Cortex of kidney (tissue), 1 donor: ENCODE measurements at places on chromosomes 5 and 9.

- no peak for DNase-seq
Measured at GRCh38 chr5:178450121-178451028, 139.8 kb downstream of the COL23A1 start.

DNA sequence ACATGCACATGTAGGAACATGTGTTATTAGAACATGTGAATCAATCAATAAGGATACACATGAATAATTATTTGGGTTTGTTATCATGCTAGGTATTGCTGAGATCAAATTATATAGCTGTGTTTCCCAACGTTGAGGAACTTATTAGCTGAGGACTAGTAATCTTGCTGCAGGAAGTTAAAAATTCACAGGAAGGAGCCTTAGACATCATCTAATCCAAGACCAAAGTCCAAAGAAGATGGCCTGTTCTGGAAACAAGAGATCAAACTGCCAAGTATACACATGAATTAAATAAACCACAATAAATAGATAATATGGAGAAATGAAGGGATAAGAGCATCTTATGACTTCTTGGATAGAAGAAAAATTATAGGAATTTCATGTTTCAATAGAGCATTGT lies 19.9 kb downstream of the POU5F2 start:
- DNase-seq, result no peak

GRCh38 chr9:4980086-4980727 lies 4.9 kb upstream of the JAK2 start:
- DNase-seq, result no peak

- no peak for DNase-seq
Measured at GRCh38 chr9:77965445-77966123, 66.0 kb downstream of the GNAQ start.

DNA sequence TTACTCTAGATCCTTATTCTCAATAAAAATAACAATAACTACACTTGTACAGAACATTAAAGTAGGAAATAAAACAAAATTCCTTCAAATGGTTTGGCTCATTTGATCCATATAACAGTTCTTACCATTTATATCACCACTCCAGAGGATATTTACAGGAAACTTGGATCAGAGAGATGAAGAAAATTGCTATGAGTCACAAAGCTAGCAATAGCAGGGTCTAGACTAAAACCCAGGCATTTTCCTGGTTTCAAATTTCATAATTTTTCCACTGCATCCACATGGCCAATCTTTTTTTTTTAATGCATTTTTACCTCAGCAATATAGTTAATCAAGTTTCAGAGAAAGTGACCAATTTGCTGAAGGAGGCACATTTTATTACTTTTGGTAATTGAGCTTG lies 299.2 kb downstream of the ELAVL2 start:
- DNase-seq, result no peak

GRCh38 chr5:58497386-58497785 lies 6.2 kb downstream of the GAPT start:
- no peak for DNase-seq

- no peak for DNase-seq
Measured at GRCh38 chr9:85204176-85204575, 534.6 kb downstream of the NTRK2 start.

DNA sequence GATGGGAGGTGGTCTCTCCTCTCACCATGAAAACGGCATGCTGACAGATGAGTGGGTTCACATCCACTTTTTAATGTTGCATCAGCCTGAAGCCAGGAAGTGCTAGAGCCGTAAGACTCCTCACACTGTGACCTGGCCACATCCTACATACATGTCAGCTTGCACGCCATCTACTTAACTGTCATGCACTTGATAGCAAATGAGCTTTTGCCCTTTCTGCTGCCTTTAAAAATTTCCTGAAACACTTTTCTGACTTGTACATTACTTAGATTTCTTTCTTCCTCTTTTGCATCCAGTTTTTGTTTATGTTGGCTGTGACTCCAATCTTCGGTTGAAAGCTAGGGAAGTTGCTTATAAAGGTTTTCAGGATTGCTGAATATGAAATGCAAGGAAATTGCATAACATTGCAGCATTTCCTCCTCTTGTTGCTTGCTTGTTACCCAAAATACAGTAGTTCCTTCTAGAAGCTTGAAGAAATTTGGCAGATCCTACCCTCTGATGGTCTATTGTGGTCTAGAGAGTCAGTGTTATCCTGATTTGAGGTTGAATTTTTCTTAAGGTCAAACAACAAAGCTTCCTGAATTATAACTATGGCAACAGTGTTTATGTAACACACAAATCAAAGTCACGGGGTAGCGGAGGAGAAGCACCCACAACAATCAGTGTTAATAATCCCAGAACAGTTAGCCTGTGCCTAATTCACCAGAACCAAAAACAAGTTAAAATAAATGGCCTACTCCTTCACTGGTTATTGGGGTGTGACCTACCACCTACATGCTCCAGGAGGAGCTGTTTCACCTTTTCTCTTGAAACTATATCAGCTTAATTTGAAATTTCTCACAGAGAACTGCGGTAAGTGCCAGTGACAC lies 232.5 kb downstream of the ARHGAP26 start:
- no peak for DNase-seq

- DNase-seq, result no peak
Measured at GRCh38 chr5:64108674-64109073, 57.0 kb upstream of the RNF180 start.
